ENCODE measurements at places on chromosomes 13 and 19. TPM values are rescaled to one million over a fixed set of nuclear protein-coding genes. Genes with fewer than 3 reads are reported as not detected.

DNA sequence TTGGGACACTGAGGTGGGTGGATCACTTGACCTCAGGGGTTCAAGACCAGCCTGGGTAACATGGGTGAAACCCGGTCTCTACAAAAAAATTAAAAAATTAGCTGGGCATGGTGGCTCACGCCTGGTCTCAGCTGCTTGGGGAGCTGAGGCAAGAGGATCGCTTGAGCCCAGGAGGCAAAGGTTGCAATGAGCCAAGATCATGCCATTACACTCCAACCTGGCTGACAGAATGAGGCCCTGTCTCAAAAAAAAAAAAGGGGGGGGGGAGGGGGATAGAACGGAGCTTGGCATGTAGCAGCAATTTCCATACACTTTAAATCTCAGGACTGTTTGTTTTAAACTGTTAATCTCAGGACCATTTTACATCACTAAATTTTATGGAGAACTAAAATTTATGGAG, 2.2 kb downstream of the ACP7 start:
- DNase-seq, result no peak

Gene SLC1A6
- polyA plus RNA-seq, result not detected

- peak; percentile 90 for DNase-seq
Observed at GRCh38 chr19:35908973-35909683, 1.0 kb upstream of the TYROBP start.

- DNase-seq, result no peak
Observed at GRCh38 chr19:50833117-50833801, at the start of gene KLK15. KLK15 (minus strand) TSS chr19:50833574; CDS start chr19:50831492, 2,082 bp downstream.

- DNase-seq, result peak; percentile 39
Observed at GRCh38 chr13:113105921-113106452, 396 bp downstream of the F7 start.

DNA sequence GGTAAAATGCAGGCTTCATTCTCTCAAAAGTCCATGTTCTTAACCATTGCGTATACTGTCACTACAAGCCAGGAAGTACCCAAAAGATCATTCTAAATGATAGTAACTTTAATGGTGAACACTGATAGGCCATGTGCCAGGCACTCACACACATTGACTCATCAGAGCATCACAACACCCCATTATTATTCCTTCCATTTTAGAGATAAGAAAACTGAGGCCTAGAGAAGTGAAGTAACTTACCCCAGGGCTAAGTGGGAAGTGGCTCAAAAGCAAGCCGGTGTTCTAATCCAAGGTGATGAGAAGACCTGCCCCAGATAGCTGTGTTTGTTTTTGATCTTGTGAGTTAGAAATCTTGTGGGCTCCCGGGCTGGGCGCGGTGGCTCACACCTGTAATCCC, 1.4 kb upstream of the PHLDB3 start:
- DNase-seq, result no peak

DNA sequence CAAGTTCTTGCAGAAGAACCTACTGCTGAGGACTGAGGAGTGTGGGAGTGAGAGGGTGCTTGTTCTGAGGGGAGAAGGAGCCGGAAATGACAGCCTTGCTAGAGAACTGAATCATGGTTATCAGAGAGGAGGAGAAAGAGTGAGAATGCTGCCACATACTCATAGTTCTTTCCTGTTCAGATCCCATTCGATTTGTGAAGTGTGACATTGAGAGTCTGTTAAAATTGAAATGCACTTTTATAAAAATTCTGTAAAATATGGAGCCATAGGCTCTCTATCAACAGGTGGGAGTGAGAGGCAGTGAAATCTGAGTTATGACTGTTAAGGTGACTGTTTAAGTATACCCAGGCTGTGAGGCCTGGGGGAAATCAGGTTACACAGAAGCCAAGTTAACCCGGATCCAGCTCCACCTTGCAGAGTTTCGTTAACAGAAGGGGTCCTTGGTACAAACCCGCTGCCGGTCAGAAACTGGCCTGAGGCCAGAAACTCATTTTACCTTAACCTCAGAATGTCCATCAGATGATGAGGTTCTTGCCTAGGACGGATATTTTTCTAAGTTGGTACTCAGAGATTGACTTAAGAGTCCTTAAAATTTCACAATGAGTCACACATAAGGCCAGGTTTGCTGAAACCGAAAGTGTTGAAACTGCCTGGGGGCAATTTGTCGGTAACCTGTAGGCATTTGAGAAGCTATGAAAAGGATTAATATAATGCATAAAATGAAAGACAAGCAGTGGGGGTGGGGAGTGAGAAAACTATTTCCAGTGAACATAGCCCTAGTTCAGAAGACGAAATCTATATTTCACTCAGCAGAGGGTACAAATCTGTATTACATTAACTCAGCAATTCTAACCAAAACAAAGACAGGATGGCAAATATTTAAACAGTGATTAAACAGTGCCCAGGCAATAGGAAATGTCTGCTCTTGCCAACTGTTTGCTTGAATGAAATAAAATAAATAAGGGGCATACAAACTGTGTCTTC, 350.5 kb downstream of the KCNRG start:
- DNase-seq, result no peak

Gene ZNF132
- 2.4 TPM for polyA plus RNA-seq

DNA sequence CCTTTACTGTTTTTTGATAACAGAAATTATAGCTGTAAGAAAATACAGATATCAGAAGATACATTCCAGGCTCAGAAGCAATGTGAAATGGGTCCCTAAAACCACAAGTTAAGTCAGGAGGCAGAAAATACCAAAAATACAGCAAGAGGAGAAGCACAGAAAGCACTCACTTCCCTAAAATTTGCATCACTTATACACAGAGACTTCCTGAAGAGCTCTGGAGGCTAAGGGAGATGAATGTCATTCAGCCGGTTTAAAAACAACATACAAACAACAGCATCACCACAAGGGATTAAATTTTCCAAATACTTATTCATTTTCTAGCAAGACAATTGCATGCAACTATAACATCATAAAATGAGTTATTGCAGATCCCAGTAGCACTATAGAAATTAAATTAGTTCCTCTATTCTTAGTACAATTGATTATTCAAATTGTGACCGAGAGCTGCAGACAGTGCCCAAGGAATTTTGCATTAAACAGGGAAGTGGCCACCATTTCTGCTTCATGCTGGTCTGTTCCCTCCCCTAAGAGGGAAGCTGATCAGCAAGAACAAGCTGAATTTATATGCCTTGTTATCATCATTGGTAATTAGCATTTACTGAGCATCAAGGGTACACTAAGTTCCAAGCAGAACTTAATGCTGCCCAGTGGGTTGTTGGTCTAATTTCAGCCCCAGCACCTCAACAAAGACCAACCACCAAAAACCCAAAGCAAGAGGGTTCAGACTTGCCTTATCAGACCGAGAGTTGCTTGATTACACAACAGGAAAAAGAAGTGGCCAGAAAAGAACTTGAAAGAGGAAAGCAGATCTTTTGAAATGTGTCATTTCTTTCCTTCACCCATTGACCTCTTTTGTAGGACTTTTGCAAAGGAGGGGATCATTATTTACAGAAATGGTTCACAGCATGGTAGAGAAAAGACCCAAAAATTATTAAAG, 140.7 kb downstream of the KCTD12 start:
- DNase-seq, result no peak

All from right cardiac atrium (tissue), 5 donors.